T-helper 17 cell (primary cell): ENCODE measurements at places on chromosomes 11 and 22. TPM values are rescaled to one million over a fixed set of nuclear protein-coding genes. Genes with fewer than 3 reads are reported as not detected.

FXYD6 gene
- not detected for total RNA-seq

PSMA1 gene
- 140 TPM for total RNA-seq

FADS1 gene
- 4.6 TPM for total RNA-seq

RAB36 gene
- total RNA-seq, result 1.1 TPM

LMNTD2 gene
- 3.8 TPM for total RNA-seq

GRM5 gene
- total RNA-seq, result not detected

FAM181B gene
- total RNA-seq, result not detected

POU2AF1 gene
- 10.5 TPM for total RNA-seq

CALCA gene
- not detected for total RNA-seq

OR52N1 gene
- total RNA-seq, result not detected

GRCh38 chr22:30240541-30241417, 5.8 kb downstream of the LIF start:
- no peaks in the 10 kb centered on the region for H3K27me3 ChIP-seq
- peak overlapping the region; percentile 3 for H3K27ac ChIP-seq
- H3K36me3 ChIP-seq, result peaks cover 2% of the 10 kb centered on the region
- peaks cover 31% of the 10 kb centered on the region for H3K4me1 ChIP-seq
- DNase-seq, result no peak

- H3K27ac ChIP-seq, result no peak overlapping the region
- no peaks in the 10 kb centered on the region for H3K36me3 ChIP-seq
- no peak for DNase-seq
- H3K27me3 ChIP-seq, result no peaks in the 10 kb centered on the region
- H3K4me3 ChIP-seq, result no peak overlapping the region
Observed at GRCh38 chr11:22079133-22079872, 113.6 kb upstream of the ANO5 start.

- peaks cover 2% of the 10 kb centered on the region for H3K4me1 ChIP-seq
- H3K4me3 ChIP-seq, result no peak overlapping the region
- DNase-seq, result no peak
- H3K36me3 ChIP-seq, result peaks cover 5% of the 10 kb centered on the region
Observed at GRCh38 chr22:21681566-21682370, 16.0 kb downstream of the PPIL2 start.

- H3K27me3 ChIP-seq, result peaks cover 16% of the 10 kb centered on the region
- peaks cover 2% of the 10 kb centered on the region for H3K36me3 ChIP-seq
- H3K27ac ChIP-seq, result peak within 1 kb of the TSS; percentile 78
- H3K4me1 ChIP-seq, result peaks cover 6% of the 10 kb centered on the region
- DNase-seq, result peak; percentile 18
- H3K4me3 ChIP-seq, result peak within 1 kb of the TSS; percentile 92
Observed at GRCh38 chr22:30694640-30695350, at the start of gene OSBP2. Gene OSBP2 (plus strand): TSS chr22:30694874. CDS start chr22:30694910, 36 bp downstream.

GRCh38 chr11:65356394-65356972, 1.9 kb downstream of the TIGD3 start:
- H3K27me3 ChIP-seq, result no peaks in the 10 kb centered on the region
- DNase-seq, result no peak
- peaks cover 12% of the 10 kb centered on the region for H3K4me1 ChIP-seq

DNA sequence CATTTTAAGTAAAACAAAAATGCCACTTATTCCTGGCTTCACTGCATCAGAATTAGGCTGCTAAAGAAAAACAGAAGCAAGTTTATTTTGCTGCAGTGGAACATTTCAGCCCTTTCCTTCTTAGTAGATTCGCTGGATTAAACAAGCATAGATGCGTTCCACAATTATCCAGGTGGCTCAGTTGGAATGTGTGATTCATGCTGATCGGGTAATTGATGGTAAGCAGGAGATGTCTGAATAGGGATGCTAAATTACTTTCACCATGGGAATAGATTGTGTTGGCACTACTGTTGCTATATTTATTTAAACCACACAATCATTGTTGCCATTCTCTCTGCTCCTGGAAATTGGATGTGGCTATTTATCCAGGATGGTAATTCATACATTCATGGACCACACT, 440.1 kb upstream of the DDI1 start:
- no peak overlapping the region for H3K4me3 ChIP-seq
- H3K4me1 ChIP-seq, result no peaks in the 10 kb centered on the region
- no peaks in the 10 kb centered on the region for H3K36me3 ChIP-seq
- DNase-seq, result no peak
- H3K27me3 ChIP-seq, result peaks cover 53% of the 10 kb centered on the region
- H3K27ac ChIP-seq, result no peak overlapping the region

DNA sequence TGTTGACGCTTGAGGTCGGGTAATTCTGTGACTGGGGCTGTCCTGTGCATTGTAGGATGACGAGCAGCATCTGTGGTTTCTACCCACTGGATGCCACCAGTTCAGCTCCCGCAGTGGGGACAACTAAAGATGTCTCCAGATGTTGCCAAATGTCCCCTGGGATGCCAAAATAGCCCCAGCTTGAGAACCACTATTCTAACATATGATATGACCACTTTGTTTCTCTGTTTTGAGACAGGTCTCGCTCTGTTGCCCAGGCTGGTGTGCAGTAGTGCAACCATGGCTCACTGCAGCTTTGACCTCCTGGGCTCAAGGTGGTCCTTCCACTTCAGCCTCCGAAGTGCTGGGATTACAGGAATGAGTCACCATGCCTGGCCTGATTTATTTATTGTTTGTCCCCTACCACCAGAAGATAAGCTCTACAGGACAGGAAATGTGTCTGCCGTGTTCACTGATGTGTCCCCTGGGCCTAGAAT, 4.4 kb upstream of the MEN1 start:
- H3K4me1 ChIP-seq, result peaks cover 8% of the 10 kb centered on the region
- DNase-seq, result no peak
- H3K27me3 ChIP-seq, result no peaks in the 10 kb centered on the region
- H3K27ac ChIP-seq, result no peak overlapping the region

- H3K27me3 ChIP-seq, result no peaks in the 10 kb centered on the region
- H3K27ac ChIP-seq, result no peak overlapping the region
- H3K36me3 ChIP-seq, result peaks cover 2% of the 10 kb centered on the region
- H3K4me1 ChIP-seq, result peaks cover 5% of the 10 kb centered on the region
Observed at GRCh38 chr11:85723088-85723487, 37.1 kb upstream of the CCDC89 start.

DNA sequence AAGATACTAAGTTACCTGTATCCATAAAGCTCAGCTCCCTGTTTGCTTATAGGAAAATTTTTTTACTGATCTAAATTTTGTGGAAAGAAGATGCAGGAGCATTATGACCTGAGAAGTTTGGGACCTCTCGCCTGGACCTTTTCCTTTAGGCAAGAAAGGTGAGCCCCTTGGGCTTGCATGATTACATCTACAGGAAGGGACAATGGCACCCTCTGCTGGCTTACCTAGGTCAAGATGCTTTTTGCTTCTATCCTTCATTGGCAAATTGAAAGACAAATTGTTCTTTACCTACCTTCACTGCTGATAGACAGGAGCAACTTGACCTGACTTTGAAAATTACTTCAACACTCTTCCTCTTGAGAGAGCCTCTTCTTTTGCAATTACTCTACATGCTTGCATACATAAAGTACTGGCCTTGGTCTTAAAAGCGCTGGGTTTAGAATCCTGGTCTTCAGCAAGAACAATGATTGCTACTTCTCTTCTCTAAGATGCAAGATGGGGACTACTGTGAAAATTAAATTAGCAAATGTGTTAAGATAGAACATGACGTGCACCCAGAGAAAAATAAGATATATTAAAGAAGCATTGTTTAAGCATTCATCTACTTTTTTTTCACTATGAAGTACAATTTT, 147.2 kb downstream of the TRPC6 start:
- DNase-seq, result no peak
- H3K27me3 ChIP-seq, result no peaks in the 10 kb centered on the region
- no peak overlapping the region for H3K4me3 ChIP-seq
- no peak overlapping the region for H3K27ac ChIP-seq

DNA sequence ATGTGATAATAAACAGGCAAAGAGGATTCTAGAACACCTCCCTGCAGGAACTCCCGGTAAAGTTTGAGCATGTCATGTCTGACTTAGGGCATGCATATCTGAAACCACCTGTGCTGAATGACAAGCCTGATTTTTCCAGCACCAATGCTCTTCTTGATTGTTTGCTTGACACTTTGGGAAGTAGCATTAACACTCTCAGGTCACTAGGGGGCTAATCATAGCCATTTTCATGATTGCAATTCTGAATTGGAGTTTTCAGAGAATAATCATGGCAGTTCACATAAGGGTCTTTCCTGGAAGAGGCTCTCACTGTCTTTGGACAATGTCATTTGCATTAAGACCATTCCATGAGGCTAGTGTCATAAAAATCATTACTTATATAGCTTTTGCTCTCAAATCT, 234.4 kb upstream of the MTNR1B start:
- no peak overlapping the region for H3K27ac ChIP-seq
- no peak overlapping the region for H3K4me3 ChIP-seq
- no peaks in the 10 kb centered on the region for H3K4me1 ChIP-seq
- DNase-seq, result no peak

DNA sequence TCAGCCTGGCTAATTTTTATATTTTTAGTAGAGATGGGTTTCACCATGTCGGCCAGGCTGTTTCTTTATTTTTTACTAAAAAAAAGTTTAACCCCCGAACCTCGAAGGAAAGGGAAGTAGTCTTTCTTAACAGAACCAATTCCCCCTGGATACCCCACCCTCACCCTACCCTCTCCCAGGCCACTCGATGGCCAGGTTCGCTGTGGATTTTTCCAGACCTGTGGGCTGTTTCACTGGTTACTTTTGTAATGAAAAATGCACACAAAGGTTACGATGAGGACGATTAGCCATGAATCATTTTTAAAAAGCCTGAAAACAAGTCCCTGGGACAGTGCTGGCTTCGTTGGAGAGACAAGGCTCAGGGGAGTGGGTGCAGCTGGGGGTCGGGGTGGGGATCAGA, 2.5 kb downstream of the TSPO start:
- peaks cover 3% of the 10 kb centered on the region for H3K36me3 ChIP-seq
- DNase-seq, result no peak
- peak overlapping the region; percentile 43 for H3K27ac ChIP-seq
- peaks cover 20% of the 10 kb centered on the region for H3K4me1 ChIP-seq
- no peak overlapping the region for H3K4me3 ChIP-seq

DNA sequence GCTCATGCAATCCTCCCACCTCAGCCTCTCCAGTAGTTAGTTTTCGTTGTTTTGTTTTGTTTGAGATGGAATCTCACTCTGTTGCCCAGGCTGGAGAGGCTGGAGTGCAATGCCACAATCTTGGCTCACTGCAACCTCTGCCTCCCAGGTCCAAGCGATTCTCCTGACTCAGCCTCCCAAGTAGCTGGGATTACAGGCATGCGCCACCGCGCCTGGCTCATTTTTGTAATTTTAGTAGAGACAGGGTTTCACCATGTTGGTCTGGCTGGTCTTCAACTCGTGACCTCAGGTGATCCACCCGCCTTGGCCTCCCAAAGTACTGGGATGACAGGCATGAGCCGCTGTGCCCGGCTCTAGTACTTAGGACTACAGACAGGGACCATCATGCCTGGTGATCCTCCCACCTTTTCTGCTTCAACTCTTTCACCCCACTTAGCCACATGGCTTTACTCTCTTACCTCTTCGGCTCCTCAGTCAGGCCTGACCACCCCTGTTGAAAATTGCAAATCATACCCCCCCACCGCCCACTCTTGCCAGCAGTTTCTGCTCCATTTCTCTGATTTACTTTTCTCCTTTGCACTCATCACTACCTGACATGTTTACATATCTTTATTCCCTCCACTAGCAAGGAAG, 157.1 kb upstream of the GRK3 start:
- no peak for DNase-seq
- no peaks in the 10 kb centered on the region for H3K36me3 ChIP-seq
- H3K27me3 ChIP-seq, result no peaks in the 10 kb centered on the region
- peak overlapping the region; percentile 57 for H3K4me3 ChIP-seq
- H3K4me1 ChIP-seq, result peaks cover 21% of the 10 kb centered on the region
- H3K27ac ChIP-seq, result peak overlapping the region; percentile 81

DNA sequence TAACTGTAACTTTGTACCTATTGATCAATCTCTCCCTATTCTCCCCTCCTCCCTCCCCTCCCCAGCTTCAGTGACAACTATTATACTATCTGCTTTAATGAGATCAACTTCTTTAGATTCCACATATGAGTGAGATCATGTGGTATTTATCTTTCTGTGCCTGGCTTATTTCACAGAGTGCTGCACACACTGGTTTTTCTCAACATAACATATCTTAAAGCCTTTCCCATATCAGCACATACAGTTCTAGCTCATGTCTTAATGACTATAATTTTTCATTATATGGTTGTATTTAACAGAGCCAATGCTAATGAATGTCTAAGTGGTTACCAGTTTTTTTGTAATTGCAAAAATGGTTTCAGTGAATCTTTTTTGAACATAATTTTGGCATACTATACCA, 340.3 kb upstream of the DDI1 start:
- H3K36me3 ChIP-seq, result no peaks in the 10 kb centered on the region
- no peak for DNase-seq
- no peaks in the 10 kb centered on the region for H3K4me1 ChIP-seq
- no peaks in the 10 kb centered on the region for H3K27me3 ChIP-seq
- H3K27ac ChIP-seq, result no peak overlapping the region

DNA sequence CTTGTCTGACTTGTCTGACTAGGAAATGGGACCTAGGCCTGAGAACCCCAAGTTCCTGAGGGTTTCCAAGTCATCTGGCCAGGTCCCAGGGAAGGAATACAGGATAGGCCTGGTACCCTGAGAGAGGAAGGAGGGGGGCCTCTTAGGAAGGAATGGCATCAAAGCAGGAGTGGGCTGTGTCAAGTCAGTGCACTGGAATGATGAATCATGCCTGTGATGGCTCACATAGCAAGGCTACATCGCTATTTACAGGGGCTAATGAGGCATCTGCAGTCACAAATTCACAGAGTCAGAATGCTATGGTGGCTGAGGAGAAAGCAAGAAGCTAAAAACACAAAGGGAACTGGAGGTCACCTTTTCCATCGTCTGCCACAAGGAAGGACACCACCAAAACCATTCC, 247.3 kb downstream of the NXPE2 start:
- no peaks in the 10 kb centered on the region for H3K27me3 ChIP-seq
- no peaks in the 10 kb centered on the region for H3K36me3 ChIP-seq
- no peak overlapping the region for H3K27ac ChIP-seq
- H3K4me1 ChIP-seq, result no peaks in the 10 kb centered on the region
